ENCODE measurements at places on chromosomes 3 and 15. TPM values are rescaled to one million over a fixed set of nuclear protein-coding genes. Genes with fewer than 3 reads are reported as not detected.

The GOLGA6L10 gene
- 0.98 TPM for polyA plus RNA-seq

The HACL1 gene
- 36.8 TPM for polyA plus RNA-seq

The P2RY1 gene
- not detected for polyA plus RNA-seq

The GOLGA6B gene
- polyA plus RNA-seq = not detected

The CCDC54 gene
- polyA plus RNA-seq = 0.18 TPM

The C3orf70 gene
- polyA plus RNA-seq = not detected

The POC1A gene
- polyA plus RNA-seq = 0.36 TPM

The DNAJA4 gene
- polyA plus RNA-seq = 12.0 TPM

GRCh38 chr3:172213200-172213599, 173.8 kb downstream of the FNDC3B start:
- no peak for DNase-seq

DNA sequence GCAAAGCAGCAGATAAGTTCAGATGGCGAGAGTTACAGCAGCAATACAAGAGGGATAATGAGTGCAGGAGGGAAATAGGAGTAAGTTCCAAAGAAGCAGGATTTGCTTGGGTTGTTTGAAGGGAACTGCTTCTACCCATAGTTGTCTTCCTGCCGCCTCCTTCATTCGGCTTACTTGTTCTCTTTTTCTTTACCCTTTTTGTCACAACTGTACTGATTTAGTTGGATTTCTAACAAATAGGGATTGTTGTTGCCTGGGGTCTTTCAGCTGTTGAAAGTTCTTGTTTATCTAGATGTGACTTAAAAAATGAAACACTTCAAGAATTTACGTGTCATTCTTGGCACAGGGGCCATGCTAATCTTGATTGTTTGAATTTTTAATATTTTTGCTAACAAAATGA, 25.9 kb downstream of the MORF4L1 start:
- no peak for DNase-seq

DNA sequence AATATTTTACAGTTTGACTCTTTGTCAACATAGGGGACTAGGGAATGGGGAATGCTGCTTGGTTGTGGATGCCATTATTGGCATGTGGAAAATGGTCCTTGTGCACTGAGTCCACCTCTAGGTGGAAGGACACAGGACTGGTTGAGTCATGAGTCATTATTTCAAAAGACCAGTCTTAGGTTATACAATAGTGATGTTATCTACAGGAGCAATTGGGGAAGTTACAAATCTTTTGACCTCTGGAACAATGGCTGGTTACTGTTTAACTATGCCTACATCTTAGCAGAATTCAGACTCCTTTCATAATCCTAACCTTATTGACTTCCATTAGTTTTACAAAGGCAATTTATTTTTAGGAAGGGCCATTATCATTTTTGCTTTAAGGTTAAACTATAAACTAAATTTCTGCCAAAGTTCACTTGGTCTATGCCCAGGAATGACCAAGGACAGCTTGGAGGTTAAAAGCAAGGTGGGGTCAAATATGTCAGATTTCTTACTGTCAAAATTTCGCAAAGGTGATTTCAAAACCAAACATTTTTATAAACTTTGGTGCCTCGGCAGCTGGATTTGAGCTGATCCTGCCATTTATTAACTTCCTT, 11.8 kb upstream of the CCR8 start:
- no peak for DNase-seq

DNA sequence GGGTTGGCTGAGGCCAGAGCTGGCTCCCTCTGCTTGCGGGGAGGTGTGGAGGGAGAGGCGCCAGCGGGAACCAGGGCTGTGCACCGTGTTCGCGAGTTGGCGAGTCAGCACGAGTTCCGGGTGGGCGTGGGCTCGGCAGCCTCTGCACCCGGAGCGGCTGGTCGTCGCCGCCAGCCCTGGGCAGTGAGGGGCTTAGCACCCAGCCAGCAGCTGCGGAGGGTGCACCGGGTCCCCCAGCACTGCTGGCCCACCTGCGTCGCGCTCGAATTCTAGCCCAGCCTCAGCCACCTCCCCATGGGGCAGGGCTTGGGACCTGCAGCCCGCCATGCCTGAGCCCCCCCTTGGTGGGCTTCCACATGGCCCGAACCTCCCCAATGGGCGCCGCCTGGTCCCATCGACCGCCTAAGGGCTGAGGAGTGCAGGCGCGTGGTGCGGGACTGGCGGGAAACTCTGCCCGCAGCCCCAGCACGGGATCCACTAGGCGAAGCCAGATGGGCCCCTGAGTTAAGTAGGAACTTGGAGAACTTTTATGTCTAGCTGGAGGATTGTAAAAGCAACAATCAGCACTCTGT, 125.6 kb downstream of the FRMD4B start:
- no peak for DNase-seq

DNA sequence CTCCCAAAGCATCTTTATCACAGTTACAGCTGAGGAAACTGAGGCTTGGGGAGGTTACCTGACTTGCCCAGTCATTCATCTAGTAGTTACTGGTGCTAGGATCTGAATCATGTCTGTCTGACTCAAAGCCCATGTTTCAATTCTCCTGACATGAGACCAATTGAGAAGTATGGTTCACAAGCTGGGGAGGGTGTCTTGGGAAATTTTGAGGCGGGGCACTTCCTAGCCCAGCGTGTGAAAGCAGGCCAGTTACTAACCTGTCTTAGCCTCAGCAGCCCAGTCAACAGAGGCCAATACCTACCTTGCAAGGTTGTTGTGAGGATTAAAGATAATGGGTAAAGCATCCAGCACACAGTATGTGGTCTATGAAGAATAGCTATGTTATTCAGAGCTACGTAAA, 37.0 kb downstream of the CLDN18 start:
- DNase-seq = no peak

DNA sequence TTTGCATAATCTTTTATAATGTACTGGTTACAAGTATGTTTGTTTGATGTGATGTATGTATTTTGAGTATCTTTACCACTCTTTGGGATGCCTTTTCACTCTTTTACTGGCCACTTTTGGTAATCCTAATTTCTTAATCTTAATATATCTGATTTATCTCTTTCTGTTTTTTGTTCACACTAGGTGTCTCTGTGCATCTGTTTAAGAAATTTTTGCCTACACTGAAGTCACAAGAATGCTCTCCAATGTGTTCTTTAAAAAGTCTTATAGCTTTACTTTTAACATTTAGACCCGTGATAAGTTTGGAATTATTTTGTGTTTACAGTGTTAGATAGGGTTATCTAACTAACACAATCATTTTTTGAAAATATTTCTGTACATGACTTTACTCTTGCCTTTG, 659.1 kb downstream of the SI start:
- DNase-seq = no peak

GRCh38 chr3:37338500-37338899, 164.1 kb upstream of the LRRFIP2 start:
- no peak for DNase-seq

DNA sequence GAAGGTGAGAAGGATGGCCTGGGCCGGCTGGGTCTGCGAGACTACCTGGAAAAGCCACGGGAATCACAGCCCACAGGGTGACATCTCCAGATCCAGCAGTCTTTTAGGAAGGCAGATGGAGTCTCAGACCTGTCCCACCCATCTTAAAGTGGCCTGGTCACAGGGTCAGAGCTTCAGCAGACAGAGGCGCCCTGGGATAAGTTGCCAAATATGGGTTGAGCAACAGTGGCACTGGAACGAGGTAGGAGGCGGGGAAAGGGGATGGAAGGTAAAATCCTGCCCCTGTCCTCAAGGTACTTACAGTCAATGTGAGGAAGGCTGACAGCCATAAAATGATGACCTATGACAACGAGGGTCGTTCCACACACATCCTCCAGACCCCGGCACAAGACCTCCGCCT, 80.7 kb downstream of the LIPC start:
- no peak for DNase-seq

GRCh38 chr15:40452296-40453090, 11.7 kb downstream of the BAHD1 start:
- no peak for DNase-seq

DNA sequence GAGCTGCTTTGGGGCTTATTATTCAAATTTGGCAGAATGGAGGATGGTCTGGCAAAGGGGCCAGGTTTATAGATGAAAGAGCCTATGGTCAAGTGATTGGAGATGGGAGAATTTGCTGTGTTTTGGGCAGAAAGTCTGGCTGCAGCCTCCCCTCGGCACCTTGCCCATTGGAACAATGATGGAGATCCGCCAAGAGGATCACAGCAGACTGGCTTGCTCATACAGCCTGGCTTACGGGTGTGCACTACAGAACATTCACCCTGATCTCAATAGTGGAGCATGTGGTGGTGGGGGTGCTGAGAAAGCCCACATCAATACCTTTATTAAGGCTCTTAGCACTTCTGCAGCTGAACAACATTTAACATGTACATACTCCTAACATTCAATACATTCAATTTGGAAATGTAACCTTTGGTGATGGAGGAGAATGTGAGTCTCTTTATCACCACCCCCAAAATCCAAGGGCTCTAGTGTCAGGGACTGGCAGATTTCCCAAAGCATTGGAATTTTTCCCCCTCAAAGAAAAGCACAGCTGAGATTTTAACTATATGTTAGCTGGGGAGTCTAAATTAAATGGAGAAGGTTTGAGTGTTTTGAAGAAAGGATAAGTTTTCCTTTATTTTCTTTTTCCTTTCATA, 118.4 kb upstream of the TMC3 start:
- no peak for DNase-seq

DNA sequence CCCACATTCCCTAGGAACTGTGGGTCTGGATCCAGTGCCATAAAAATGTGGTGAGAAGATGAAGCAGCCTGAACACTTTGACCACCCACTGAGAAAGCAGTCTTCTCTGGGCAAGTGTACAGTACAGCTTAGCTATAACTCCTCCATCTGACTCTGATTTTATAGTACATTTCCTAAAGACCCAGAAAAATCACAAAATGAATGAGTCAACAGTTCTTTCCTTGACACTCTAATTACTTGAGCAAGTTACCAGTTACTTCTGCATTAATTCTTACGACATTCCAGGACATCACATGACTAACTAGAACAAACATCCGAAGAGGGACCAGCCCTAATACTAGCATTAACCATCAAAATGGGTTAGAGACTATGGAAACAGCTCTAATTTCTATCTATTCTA, 148.1 kb upstream of the PEX5L start:
- no peak for DNase-seq

DNA sequence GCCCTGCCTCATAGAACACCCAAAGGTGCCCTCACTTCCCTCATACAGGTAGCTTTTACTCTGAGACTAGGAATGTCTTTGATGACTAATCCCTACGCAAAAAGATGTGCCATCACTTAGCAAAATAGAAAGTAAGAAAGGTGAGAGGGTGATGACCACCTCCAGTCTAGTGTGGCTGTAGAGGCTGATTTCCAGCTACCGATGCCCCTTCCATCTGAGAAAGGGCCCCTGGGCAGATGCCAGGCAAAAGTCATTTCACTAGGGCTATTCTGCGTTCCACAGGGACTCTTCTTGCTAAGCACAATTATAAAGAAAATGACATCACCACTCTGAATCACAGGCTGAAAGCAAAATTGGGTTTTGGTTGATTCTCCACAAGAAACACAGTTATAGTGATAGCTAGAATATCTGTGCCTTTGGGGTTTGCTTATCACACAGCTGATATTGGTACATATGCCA, 77.4 kb downstream of the RBPMS2 start:
- no peak for DNase-seq

DNA sequence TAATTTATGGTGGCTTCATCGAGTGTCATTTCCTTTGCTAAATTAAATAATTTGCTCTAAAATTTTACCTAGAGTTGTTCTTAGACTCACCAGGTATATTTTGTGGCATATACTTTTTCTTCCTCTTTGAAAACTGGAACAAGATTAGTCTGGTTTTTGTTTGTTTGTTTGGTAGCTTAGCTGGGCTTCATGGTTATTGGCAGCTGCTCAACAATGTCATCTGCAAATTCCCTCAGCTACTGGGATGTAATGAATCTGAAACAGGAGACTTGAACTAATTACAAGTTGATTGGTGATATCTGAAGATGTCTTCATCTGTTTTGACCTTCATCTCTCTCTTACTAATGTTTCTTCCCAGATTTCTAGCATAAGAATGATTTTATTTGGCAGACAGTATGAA, 270.5 kb upstream of the P2RY1 start:
- DNase-seq = no peak

- no peak for DNase-seq
Observed at GRCh38 chr3:40745381-40746106, 220.8 kb downstream of the ZNF621 start.

GRCh38 chr3:156751461-156752025, 74.6 kb upstream of the LEKR1 start:
- no peak for DNase-seq

- no peak for DNase-seq
Observed at GRCh38 chr3:180036671-180037455, at the start of gene PEX5L. Gene PEX5L, minus strand, starts transcription at chr3:180036937. Its CDS starts 338 bp downstream, at chr3:180036599.

DNA sequence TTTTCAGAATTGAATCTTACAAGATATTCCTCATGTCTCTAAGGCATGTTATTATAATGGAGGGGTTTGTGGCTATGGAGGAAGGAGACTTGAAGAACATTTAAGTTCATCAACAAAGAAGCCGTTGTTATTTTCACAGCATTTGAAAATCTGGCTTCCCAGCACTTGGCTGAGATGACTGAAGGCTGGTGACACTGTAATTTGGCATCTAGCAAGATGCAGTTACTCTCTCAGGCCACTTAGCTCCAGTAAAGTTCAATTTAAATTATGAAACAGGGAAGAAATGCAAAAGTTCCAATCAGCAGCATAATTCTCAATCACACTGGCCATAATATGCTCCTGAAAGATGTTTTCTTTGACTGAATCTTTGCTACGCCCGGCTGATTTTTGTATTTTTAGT, 139.4 kb upstream of the NUDT16 start:
- DNase-seq = no peak
